ENCODE measurements at places on chromosomes 4 and X.

GRCh38 chr4:68520985-68521384, 55.1 kb downstream of the UGT2B17 start:
- no peak for DNase-seq

- no peak for DNase-seq
Measured at GRCh38 chr4:57492251-57492878, 382.2 kb upstream of the IGFBP7 start.

- DNase-seq: no peak
Measured at GRCh38 chrX:44247468-44247867, 96.0 kb downstream of the EFHC2 start.

DNA sequence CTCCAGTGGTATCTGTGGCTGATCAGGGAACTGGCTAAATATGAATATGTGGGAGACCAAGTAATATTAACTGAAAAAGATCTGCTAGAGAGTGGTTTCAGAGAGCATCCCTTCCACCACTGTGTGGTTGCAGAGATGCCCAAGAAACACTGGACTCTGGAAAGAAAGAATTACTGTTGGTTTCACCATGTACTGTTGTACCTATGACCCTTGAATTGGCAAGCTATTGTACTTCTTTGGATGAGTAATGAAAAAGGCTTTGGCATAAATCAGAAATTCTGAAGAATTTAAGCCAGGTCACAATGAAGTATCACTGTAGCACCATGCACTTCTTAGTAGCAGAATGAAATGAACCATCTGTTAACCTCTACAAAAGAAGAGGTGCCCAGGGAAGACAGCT, 134.4 kb upstream of the INTU start:
- no peak for DNase-seq

- no peak for DNase-seq
Measured at GRCh38 chr4:11616856-11617255, 188.2 kb upstream of the HS3ST1 start.

DNA sequence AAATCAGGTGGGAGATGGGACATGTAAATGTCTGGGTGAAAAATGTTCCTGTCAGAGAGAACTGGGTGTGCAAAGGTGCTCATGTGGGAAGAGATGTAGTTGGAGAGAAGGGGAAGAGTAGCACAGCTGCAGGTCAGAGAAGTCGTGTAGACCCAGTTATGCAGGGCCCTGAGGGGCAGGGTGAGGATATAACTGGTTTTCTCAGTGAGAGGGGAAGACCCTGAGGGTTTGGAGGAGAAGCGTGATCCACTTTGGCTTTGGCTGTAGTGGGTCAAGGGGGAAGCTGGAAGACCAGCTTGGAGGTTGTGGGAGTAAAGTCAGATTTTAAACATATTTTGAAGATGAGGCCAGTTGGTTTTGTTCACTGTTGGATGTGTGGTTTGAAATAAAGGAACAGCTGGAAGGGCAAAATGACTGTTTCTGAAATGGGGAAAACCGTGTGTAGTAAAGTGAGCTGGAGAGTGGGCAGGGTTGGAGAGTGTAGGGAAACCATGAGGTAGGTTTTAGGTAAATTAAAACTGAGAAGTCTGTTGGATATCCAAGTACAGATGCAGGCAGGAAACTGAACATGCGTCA, 44.2 kb downstream of the NAP1L5 start:
- DNase-seq: no peak

DNA sequence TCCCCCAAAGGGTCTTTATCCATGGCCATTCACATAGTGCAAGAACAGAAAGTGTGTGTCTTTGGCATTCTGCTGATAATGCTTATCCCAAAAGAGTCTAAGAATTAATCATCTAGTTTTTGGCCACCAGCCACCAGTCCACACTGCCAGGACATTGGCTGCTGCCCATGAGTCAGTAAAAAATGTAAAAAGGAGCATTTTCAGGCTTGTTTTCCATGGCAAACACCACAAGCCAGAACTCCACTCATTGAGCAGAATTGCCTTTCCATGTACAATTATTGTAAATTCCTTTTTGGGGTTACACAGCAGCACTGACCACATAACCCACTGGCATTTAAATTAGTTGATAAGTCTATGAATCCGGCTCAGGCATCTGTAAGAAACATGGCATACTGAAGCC, 89.2 kb upstream of the PRDX4 start:
- no peak for DNase-seq

DNA sequence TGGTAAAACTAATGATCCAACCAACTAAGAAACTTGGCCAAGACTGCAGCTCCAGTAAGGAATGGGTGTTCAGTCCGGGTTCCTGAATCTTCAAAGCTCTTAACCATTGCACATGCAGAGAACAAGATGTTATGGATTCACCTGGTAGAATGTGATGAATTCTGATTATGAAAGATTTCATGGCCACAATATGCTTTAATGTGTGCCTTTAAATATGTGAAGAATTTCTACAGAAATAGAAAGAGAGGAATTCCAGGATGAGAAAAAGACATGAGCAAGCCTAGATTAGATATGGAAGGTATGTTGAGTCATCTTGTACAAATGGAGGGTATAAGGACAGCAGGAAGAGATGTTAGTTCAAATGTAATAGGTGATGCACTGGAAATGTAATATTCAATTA, 472.2 kb upstream of the TENM3 start:
- no peak for DNase-seq

GRCh38 chrX:96407072-96407471, 277.6 kb upstream of the DIAPH2 start:
- no peak for DNase-seq

GRCh38 chr4:173272996-173273395, 61.2 kb downstream of the HMGB2 start:
- no peak for DNase-seq

DNA sequence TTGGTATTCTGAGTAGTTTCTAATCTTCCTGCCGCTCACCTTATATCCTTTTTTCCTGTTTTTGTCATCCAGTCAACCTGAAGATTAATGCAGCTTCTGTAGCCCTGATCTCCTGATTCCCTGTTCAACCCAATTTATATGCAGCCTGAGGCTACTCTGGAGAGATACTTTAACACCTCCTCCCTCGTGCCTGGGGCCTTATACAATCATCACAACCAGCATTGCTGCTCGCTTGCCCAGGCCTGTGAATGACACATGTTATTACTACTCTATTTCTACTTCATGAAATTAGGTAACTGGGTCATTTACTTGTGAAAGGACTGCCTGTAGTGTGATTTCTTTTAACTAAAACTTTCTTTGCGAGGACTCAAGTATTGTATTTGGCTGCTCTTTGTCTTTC, 33.7 kb upstream of the WDR17 start:
- no peak for DNase-seq

DNA sequence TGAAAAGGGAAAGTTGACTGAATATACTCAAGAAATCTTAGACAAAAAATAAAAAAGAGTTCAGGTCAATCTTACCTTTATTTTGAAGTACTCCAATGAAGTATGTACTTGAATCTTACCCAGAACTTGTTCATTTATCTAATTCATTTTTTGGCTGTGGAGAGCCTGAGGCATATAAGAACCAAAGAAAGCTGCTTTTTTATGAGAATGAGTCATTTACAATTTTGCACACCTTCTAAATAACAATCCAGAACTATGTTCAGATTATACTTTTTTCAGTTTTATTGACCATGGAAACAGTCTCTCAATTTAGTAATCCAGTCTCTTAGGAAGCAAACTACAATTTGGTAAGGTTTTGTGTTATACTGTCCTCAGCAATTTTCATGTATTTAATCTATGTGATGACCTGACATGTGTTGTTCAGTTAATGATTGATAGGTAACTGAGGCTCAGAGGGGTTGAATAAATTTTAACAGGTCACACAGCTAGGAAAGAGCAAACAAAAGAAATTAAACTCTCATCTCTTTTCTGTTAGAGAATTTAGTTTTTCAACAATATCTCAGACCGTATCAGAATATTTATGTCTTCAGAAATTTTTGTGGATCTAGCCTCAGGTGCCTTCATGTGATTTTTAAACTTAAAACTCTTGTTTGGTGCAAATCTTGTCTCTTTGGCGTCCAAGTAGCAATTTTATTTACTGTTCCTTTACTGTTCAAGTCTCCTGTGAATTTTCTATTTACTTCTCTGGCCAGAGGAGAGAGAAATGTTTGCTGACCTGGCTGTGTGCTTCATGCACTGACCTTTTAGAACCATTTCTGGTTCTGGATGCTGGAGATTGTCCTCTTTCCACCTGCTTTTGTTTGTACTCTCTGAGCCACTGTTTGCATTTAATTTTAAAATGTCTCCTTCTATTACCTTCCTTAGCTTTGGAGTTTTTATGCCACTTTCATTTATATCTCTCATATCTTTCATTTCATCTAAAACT, 1453.4 kb downstream of the STIM2 start:
- DNase-seq: no peak

- no peak for DNase-seq
Measured at GRCh38 chr4:76199664-76200211, 13.9 kb downstream of the SCARB2 start.

- DNase-seq: no peak
Measured at GRCh38 chr4:30838331-30838730, 118.2 kb downstream of the PCDH7 start.

GRCh38 chr4:44869222-44869882, 143.0 kb upstream of the GNPDA2 start:
- no peak for DNase-seq

DNA sequence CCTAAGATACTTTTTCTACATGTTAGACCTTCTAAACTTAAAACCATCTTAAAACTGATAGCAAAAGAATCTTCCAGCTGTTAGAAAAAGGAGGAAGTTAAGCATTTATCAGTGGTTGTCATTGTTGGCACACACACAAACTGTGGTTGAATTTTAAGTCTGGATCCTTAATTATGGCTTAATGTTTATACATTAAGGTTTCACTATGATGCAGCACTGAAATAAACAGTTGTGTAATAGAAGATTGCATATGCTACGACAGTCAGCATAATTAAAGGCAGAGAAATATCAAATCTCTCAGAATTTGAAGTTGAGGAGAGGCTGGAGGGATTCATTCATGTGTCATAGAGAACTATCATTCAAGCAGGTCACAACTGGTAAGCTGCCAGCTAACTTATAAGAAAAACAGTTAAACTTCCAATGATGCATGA, 32.3 kb downstream of the ADGRA3 start:
- no peak for DNase-seq

DNA sequence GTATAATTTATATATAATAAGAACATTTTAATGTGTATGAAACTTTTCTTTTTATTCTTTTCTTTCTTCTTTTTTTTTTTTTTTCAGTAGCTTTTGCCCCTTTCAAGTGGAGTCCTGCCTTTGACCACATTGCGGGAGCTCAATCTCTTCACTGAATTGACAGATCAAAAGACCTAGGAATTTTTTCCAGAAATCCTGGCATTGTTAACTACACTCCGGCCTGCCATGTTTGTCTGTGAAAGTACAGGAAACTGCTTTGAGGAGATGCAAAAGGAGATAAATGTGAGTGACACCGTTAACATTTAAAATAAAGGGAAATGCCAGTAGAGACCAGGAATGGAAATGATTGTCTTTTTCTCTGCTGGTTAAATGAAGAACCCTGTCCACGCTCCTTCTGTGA, 159.3 kb upstream of the VCX3A start:
- DNase-seq: no peak

DNA sequence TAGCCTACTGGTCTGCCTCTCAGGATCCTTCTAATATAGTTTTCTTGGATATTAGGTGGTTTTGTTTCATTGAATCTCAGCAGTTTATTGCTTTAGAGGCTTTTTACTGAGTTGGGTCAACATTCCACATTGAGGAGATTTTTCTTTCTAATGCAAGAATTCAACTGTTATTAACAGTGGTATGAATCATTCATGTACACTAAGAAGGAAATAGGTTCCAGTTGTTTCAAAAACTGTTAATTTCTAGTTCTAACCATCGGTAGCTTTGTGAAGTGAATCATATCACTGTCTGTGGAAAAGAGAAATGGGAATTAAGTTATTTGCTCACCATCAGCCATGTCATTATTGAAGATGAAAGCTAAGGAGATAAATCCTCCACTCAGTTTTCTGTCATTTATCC, 331.5 kb downstream of the RPA4 start:
- DNase-seq: no peak

- peak; percentile 41 for DNase-seq
Measured at GRCh38 chrX:151680805-151681204, 14.5 kb upstream of the PRRG3 start.

GRCh38 chr4:152536545-152537182, 772 bp upstream of the FBXW7 start:
- no peak for DNase-seq

DNA sequence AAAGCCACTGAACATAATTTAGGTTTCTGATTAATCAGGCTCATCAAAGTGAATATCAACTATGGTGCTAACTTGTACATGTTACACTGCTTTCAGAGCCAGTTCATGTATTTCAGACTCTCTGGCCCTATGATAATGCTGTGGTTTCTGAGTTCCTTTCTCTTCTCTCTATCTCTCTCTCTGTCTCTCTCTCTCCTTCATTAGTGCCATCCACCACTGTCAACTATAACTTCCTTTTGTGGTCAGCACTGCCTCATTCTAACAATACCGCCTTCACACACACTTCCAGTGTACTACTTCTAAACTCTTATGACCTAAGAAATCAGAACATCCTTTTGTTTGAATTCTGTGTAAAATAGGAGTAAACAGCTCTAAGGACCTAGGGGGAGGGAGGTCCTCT, 907.1 kb downstream of the RPA4 start:
- no peak for DNase-seq

DNA sequence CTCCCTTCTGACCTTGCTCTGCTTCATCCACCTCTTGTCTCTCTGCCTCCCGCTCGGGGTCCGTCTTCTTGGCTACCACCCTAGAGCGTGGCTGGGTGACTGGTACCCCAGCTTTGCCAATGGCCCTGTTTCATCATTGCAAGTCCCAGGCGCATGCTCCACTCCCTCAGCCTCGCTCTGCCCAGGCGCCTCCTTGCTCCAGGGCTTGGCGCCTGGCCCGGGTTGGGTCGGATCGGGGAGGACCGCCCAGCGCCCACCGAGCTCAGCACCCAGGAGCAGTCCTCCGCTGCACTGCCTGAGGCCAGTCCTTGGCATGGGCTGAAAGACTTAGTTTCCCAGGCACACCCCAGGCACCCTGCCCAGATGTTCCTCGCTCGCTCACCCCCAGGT, 577 bp downstream of the BGN start:
- no peak for DNase-seq

- DNase-seq: no peak
Measured at GRCh38 chr4:138405934-138406567, 163.9 kb upstream of the SLC7A11 start.

DNA sequence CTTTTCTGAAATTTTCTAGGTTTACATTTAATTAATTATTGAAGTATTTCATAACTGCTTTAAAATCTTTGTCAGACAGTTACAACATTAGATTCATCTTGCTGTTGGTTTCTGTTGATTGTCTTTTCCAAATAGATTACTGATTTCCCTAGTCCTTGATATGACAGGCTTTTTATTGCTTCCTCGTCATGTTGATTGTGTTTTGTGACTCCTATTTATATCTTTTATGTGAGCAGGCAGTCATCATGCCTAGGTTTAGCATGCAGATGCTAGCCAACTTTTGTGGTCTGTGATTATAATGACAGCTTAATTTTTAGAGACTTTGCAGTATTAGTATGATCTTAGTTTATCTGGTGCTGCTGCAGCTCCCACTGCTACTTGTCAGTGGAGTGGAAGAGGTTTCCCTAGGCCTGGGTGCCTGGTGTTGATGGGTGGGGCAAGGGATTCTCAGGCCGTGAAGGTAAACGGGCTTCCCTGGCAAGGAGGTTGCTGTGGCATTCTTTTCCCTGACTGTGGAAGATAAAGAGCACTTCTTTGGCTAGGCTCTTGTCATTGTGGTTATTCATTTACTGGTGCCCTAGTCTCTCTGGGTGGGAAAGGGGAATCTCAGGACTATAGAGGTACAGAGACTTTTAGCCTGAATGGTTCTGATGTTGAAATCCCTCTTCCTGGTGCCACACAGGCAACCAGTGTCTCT, 65.7 kb downstream of the SERPINA7 start:
- DNase-seq: no peak

Data from activated gamma-delta T cell treated with Interleukin-2 at 50 U/mL for 16 hours (primary cell).